Fibroblast of the conjunctiva (primary cell): ENCODE measurements at places on chromosomes 16 and 17.

DNA sequence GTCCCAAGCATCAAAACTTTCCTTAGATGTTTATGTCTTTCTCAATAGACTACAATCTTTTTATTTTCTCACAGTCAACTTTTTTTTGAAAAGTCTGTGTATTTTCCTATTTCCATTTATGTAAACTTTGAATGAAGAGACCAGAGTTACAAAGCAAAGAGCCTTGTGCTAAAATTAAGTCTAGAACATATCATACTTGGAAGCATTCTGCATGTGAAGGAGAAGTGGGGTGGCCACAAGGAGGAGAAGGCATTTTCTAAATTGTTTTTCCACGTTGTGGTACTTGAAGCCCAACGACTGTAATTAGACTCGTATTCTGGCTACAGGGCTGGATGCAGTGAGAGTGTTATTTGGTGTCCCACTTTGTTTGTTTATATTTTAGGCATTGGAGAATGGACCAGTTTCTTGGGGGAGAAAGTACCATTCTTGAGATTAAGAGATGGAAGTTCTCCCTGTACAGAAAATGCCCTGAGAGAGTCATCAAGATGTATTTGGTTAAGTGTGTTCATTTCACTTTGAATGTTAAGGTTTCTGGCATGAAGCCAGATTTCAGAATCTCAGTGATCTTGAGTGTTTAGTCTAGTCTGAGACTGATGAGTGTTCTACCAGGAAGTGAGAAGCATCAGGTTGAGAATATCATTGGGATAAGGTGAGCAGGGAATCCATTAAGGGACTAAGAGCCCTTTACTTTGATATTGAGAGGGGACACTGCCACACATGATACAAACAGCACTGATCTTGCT lies 71.6 kb downstream of the MAP2K6 start:
- DNase-seq = no peak

GRCh38 chr17:14452856-14453255 lies 152.0 kb downstream of the HS3ST3B1 start:
- DNase-seq = no peak

DNA sequence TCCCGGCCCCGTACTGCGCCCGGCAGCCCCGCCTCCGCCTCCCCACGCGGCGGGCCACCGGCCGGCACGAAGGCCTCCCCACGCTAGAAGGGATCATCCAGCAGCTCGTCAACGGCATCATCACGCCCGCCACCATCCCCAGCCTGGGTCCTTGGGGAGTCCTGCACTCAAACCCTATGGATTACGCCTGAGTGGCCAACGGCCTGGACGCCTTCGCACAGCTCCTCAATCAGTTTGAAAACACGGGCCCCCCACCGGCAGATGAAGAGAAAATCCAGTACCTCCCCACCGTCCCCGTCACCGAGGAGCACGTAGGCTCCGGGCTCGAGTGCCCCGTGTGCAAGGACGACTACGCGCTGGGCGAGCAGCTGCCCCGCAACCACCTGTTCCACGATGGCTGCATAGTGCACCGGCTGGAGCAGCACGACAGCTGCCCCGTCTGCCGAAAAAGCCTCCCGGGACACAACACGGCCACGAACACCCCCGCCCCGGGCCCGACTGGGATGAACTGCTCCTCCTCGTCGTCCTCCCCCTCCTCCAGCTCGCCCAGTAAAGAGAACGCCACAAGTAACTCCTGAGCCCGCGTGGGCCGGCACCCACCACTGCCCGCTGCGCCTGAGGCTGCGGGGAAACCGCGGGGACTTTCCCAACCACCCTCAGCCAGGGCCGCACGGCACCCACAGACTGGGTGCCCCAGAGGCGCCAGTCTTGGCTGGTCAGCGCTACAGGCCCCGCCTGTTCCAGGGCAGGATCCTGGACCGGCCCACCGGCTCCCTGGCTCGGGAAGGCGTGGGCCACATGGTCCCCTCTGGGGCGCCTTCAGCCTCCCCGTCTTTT lies 39.0 kb upstream of the AKAP1 start:
- no peak for DNase-seq

DNA sequence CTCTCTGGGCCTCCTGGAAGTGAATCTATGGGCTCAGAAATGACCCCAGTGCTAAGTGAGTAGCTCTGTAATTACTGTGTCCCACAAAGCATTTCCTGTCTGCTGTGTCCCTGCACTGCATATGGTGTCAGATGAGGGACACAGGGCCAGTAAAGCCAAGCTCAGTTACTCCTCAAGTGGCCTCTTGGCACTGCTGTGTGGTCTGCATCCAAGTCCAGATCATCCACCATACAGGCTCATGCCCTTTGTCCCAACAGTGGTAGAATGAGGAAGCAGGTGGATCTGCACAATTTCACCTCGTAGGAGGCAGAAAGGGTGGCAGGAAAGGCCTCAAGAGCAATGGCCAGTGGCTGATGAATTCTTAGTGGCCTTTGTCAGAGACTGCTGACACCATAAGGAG lies 146.8 kb downstream of the SOX9 start:
- DNase-seq = no peak

DNA sequence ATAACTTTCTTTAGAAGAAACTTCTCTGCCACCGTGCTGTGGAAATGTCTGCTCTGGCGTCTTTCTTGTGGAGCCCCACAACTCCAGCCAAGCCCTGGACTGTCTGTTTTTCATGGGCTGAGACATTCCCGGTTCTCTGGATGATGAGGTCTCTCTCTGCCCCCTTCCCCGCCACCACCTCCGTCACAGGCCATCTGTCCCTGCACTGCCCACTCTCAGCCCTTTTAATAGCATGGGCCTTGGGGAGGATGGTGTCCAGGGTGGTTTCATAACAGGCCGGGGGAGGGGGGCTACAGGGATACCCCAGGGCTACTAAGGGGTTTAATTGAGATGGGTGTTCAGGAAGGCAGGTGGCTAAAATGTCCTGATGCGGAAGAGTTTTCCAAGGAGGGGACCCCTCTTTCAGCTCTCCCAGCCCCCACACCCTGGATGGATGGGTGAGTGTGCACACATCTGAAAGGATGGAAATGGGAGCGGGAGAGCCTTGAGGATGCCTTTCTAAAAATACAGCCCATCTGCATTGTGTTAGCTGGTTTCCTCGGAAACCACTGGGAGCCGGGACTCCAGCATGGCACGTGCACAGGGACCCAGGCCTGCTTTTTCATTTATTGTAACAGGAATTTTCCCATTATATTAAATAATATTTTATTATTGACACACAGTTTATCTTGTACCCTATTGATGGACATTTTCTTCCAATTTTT lies 14.6 kb upstream of the NDRG4 start:
- no peak for DNase-seq

DNA sequence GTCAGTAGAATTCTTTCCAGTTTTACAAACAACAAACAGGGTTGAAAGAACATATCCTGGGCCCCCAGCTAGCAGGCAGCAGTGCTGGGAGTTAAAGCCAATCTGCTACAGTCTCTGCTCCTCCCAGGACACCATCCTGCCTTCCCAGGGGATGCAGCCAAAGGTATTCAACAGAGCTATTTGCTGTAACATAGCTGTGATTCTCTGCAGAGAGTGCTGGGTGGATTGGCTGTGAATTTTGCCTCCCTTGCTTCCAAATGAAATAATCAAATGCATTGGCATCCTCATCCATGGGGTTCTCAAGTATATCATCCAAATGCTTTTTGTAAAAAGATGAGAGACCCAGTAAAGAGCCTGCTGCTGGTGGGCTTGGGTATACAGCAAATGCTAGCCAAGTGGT lies 124.3 kb downstream of the NPIPB5 start:
- DNase-seq = no peak

GRCh38 chr17:33580215-33580614 lies 287.1 kb upstream of the ASIC2 start:
- DNase-seq = no peak

DNA sequence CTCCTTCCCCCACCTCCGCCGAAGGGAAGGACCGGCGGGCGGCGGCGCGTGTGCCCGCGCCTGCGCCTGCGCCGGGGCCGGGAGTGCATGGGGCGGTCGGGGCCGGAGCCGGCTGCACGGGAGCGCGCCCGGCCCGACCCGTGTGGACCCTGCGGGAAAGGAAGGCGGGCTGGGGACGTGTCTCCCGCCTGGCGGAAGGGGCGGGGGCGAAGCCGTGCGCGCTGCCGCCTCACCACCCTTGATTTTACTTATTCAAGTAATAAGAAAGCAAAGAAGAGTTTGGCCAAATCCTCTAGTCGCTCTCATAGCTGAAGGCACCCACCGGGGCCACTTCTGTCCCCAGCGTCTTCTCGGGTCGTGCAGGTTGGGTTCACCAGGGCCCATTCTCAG lies 596 bp upstream of the PFN1 start:
- DNase-seq = peak; percentile 84

GRCh38 chr17:14152721-14153120 lies 83.4 kb downstream of the COX10 start:
- DNase-seq = no peak

DNA sequence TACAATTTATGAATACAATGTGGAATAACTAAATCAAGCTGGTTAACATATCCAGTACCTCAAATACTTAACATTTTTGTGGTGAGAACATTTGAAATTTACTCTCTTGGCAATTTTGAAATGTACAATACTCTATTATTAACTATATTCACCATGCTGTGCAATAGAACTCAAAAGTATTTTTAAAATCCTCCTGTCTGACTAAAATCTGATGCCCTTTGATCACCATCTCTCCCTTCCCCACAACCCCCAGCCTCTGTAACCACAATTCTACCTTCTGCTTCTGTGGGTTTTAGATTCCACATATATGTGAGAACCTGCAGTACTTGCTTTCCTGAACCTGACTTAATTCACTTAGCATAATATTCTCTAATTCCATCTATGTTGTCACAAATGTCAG lies 71.6 kb upstream of the ALOX12 start:
- no peak for DNase-seq

GRCh38 chr16:50248845-50249244 lies 17.5 kb upstream of the ADCY7 start:
- no peak for DNase-seq

DNA sequence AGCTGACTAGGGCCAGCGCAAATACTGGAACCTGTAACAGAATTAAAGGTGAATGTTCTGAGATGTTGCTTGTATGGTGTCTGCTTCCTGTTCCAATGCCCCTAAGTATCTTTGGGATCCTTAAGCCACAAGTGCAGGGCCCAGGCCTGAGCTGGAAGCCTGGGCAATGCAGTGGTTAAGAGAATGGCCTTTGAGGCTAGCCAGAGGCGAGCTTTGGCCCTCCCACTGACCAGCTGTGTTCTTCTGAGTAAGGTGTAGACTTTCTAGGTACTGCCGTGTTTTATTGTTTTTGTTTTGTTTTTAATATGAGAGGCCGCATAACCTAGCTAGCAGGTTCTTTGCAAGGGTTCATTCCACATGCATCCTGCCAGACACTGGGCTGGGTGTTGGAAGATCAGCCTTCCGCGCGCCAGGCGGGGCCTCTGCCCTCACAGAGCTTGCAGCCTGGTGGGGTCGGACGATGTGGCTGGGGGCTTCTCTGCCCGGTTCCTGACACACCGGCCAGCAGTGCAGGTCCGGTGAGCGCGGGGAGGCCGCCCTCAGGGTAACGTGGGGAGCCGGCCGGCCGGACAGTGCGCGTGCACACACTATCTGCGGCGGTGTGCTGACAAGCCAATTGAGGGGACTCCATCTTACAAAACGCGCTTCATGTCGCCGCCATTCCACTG lies 551 bp upstream of the MLX start:
- no peak for DNase-seq

DNA sequence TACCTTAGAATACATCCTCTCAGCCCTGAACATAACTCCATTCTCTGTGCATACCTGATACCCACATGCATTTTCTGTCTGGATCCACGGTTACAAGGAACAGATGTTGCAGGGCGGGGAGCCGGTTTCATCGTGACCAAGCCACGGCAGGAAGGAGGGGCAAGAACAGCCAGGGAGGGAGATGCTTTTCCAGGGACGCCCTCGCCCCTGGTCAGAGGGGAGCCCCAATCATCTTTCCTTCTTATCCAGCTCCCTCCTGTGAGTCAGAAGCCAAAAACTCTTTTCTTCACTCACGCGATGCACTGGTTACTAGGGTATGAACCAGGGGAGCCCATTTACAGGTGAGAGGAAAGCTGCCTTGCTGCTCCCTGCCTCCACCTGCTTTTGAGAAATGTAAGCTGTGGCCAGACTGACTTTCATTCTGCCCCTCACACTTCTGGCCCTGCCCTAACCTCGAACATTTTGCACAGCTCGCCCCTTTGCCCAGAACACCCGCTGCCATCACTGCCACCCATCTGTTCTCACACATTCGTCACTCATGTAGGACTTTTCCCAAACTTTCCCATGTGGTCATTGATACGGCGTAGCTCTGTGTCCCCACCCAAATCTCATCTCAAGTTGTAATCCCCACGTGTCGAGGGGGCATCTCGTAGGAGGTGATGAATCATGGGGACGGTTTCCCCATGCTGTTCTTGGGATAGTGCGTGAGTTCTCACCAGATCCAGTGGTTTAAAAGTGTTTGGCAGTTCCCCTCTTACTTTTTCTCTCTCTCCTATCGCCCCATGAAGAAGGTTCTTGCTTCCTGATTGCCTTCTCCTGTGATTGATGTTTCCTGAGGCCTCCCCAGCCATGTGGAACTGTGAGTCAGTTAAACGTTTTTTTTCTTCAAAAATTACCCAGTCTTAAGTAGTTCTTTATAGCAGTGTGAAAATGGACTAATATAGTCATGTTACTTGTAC lies 20.5 kb downstream of the FOXL1 start:
- no peak for DNase-seq

DNA sequence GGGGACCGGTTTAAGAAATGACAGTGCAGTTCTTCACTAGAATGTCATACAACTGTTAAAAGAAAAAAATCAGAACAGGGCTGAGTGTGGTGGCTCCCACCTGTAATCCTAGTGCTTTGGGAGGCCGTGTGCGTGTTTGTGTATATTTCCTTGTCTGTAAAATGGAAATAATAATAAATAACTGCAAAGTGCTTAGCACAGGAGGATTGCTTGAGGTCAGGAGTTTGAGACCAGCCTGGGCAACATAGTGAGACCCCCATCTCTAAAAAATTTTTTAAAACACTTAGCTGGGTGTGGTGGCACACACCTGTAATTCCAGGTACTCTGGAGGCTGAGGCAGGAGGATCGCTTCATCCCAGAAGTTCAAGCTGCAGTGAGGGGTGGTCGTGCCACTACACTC lies 2.5 kb downstream of the ACSM3 start:
- DNase-seq = no peak

GRCh38 chr17:67374329-67375053 lies 2.6 kb upstream of the PITPNC1 start:
- peak; percentile 77 for DNase-seq
